Fibroblast of skin of left biceps (primary cell): ENCODE measurements at places on chromosomes 6 and 20.
A peak's percentile ranks its signal among the peaks of the same experiment; 100 is the strongest.

- no peak for DNase-seq
Measured at GRCh38 chr6:98308564-98308963, 525.8 kb upstream of the POU3F2 start.

- DNase-seq: no peak
Measured at GRCh38 chr20:62363920-62364851, 2.9 kb downstream of the LAMA5 start.

DNA sequence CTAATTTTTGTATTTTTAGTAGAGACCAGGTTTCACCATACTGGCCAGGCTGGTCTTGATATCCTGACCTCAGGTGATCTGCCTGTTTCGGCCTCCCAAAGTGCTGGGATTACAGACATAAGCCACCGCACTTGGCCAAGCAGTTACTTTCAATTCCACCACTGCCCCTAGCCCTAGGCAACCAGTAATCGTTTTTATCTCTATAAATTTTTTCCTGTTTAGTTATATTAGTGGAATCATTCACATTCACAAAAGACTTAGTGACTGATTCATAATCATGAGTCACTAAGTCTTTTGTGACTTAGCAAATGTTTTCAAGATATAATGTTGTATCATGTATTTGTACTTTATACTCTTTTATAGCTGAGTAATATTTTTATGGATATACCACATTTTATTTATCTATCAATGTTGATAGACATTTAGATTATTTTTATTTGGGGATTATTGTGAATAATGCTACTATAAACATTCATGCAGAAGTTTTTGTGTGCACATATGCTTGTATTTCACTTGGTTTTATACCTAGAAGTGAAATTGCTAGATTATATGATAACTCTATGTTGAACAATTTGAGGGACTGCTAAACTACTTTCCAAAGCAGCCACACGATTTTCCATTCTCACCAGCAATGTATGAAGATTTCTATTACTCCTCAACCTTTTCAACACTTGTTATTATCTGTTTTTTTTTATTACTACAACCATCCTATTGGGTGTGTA, 421.4 kb upstream of the ID4 start:
- no peak for DNase-seq

GRCh38 chr6:159254186-159254585, 85.0 kb downstream of the FNDC1 start:
- peak; percentile 56 for DNase-seq

GRCh38 chr6:27241443-27241842, 6.1 kb upstream of the PRSS16 start:
- no peak for DNase-seq

DNA sequence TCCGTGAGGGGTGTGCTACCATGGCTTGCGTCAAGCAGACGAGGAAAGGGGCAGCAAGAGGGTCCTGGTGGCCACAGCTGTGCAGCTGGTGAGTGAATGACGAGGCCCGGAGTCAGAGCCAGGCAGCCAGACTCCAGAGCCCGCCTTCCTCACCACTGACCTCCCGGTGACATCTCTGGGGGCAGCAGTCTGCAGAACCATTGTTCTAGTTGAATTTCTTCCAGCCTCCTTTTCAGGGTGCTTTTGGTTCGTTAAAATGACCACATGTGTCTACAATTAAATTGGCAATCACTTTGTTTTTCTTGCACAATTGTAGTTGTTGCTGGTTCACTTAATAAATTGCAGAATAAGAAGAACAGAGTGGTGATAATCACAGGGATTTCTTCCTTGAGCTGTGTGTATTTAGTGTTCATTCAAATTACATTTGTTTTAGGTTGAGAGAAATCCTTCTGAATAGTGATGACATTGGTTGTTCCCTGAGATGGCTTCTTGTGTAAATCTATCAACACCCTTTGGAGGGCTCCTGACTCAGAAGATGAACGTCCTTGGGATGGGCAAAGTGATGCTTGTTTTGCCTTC, 96.4 kb downstream of the TULP4 start:
- DNase-seq: peak; percentile 76

DNA sequence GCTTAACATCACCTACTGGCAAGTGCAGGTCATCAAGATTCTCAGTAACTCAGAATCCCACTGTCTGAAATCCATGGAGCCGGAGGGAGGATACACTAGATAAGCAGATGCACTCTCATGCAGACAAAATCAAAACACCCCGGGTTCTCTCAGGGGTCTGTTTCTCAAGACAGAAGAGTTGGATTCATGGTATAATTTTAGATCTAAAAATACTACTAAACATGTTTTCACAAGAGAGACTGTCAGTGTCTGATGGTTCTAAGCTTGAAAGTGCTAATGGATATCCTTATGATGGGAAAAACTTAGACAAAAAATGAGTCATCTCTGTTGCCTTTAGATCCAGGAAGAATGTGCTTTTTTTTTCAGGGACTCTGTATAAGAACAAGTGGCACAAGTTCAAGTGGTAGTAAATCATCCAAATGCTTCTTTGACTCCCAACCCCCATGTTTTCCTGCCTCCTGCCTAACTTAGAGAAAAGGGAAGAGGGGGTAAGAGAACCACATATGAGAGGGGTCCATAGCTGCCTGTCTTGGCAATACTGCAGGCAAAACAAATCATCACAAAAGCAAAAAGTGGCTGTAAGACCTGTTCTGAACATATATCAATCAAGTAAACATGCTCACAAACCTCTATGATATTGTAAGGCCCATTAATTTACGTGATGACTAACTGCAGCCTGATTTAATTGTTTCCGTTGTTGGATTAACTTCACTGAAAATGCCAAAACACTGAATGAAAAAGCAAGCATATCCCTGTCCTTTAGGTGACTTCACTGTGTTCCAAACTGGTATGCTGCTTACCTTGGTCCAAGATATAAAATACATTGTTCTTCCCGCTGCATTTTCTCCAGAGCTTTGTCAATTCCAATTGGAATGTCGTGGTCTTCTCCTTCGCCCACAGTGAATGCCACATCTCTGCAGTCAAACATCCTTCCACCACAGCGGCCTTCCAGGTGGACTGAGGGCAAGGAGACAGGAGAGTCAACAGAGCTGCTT, 84.0 kb upstream of the TULP1 start:
- peak; percentile 89 for DNase-seq
